ENCODE measurements at places on chromosomes 3 and 15.
A peak's percentile ranks its signal among the peaks of the same experiment; 100 is the strongest.

DNA sequence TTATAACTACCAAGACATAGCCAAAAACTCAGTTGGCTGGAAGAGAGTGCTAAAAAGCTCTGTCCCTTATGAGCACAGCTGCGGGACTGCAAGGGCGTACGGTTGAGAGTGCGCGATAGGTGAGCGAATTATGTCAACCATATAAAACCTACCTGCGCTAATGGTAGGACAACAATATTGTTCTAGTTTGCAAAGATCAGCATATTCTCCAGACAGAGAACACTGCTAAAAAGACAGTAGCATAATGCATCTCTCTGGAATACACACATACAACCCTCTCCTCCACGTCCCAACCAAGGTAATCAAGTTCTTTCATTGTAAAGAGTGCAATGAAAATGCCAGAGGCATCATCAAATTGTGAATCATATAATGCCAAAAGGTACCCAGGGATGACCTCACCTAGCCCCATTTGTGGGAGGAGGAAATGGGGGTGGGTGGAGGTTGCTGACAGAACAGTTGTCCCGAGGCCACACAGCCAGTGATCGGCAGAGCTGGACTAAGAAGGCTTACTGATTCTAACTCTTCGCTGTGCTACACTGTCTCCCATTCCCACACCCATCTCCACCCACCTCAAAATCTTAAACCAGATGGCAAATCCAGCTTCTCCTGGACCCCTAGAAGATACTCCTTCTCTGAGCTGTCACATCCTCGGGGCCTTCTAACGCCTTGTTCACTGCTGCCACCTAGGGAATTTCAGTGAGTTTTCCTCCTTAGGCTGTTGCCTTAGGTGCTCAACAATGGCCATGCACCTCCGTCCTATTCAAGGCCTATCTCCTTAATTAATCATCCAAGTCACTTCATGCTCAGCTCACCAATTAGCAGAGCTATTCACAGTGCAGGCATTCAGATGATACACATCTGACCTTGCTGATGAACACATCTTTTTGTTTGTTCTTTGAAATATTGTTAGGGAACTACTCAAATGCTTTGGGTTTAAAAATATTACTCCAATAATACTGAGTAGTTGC is 60.7 kb downstream of the RPL22L1 start:
- peak; percentile 28 for DNase-seq

DNA sequence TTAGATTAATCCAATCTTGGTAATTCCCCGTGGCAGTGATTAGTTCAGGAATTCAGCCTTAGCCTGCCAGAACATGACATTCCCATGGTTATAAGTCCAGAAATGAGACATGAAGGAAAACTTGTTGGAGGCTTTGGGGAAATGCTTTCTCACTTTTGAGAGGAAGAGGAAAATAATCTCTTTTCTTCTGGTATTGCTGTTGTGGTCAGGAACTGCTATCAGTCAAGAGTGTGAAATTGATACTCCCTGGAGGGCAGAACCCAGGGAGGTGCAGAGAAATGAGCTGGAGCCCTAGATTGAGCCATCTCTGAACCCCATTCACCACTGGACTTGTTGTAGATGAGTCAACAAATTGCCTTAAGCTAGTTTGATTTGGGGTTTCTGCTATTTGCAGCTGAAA is 38.6 kb upstream of the APH1B start:
- DNase-seq, result peak; percentile 46

DNA sequence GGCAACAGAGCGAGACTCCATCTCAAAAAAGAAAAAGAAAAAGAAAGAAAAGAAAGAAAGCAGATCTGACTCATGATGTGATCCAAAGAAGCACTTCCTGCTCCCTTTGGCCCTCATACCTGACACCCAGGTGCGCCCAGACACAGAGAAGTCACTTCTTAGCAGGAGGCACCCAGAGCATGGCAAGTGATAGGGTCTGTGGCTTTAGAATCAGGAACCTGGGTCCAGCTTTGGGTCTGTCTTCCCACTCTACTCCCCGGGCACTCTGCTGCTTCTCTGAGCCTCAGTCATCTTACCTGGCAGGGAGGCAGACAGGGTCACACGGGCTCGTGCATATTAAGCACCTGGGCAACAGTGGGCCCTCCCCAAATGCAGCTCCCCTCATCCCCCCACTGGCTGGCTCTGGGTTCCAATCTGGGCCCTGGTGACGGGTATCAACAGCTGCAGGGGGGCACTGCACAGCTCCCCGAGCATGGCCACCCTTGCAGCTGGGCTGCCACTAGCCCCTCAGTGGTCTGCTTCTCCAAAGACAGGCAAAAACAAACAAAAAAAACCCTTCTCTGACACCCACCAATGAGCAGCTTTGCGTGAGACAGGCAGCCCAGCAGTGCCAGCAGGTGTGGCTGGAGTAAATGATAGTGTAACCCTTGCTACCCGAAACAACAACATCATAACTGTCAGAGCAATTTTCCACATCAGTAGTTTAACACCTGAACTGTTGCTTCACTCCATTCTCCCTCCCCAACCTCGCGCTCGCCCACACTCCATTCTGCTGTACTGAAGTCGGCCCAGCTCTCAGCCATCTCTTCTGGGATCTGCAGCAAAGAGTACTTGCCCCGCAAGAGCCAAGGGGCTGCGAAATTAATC is 99.8 kb downstream of the MEGF11 start:
- no peak for DNase-seq

GRCh38 chr3:113601240-113601639 is 68.9 kb downstream of the SIDT1 start:
- no peak for DNase-seq

DNA sequence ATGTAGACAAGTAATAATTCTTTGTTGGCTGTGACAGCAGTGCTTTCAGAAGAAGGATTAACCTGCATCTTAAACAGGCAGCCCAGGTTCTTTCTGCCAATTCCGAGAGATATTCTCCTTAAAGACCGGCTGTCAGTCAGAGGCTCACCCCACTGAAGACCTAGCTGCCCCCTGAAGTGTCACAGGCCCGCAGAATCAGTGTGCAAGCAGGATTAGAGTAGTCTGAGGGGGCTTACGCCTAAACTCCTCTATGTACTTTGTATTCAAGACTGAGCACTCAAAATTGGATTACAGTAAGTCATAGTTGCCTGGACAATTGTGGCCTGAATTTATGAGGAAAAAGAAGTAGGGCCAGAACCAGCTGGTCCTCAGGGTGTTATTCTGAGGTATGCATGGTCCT is 342.9 kb downstream of the CLSTN2 start:
- DNase-seq, result no peak

DNA sequence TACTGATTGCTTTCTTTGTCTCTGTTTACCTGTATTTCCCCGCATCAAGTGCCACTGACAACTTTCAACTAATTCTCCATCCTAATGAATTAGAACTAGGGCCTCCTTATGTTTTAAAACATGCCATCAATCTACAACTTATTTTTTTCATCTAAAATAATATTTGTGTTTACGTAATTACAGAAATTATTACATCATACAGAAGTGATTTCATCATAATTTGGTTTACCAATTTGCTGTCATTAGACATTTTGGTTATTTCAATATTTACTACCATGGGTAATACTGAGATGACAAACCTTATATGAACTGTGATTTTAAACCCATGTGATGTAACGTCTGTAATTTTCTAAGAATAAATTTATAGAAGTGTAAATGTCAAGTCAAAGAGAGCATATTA is 468.0 kb upstream of the IL12A start:
- no peak for DNase-seq

- DNase-seq, result no peak
Observed at GRCh38 chr3:144272680-144273079, 301.1 kb downstream of the DIPK2A start.

DNA sequence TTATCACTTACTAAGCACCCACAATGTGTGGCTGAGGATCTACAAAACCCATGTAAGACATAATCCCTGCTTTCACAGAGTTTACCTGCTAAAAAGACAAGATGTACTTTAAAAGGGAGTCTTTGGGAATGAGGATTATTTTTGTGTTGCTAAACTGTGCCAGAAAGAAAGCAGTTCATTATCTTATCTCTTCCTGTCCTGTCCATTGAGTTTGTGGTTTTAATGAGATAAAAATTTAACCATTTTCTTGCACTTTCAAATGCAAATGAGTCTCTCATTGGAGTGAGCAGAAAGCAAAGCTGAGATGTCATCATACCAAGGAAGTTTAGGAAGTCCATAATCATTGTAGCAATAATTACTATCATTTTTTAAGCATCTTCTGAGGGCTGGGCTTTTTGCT is 231.2 kb upstream of the ADAMTS9 start:
- DNase-seq, result no peak

DNA sequence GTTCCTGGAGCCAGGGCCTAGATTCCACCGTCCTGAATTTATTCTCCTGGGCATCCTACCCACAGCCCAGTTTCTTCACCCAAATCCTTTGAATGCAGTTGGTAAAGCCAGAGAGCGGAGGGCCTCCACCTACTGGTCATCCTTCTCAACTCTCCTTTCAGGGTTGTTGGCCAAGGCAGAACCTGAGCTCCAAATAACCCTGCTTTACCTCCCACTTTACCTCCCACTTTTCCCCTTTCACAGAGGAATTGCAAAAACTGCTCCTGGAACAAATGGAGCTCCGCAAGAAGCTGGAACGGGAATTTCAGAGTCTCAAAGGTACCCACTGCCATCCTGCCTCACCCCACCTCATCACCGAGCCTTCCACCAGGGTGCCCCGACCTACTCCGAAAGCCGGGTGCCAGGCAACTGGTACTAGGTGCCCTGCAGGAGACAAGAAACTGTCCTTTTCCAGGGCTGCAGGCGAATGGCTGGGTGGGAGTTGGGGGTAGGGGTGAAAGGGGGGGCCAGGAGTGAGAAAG is 6.8 kb downstream of the SKOR1 start:
- no peak for DNase-seq

DNA sequence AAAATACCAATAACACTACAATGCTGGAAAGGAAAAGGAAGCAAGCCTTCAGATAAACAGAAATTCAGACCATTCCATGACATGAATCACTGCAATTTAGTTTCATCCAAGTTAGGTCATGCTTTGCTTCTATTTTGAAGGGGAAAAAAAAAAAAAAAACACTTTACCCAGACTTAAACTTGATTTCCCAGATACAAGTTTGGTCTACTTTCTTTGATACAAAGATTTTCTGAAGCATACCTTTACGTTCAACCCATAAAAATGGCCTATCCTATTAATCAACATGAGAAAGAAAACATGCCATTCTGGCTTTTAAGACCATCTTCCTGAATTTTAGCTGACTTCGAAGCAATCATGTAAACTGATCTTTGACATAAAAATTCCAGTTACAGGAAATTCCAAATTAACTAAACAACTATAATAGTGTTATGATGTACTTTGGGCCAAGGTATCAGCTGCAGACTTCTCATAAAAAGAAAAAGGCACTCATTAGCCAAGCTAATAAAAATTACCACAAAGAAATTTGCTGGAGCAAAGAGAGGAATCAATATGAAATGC is 12.6 kb downstream of the OSBPL10 start:
- peak; percentile 42 for DNase-seq

DNA sequence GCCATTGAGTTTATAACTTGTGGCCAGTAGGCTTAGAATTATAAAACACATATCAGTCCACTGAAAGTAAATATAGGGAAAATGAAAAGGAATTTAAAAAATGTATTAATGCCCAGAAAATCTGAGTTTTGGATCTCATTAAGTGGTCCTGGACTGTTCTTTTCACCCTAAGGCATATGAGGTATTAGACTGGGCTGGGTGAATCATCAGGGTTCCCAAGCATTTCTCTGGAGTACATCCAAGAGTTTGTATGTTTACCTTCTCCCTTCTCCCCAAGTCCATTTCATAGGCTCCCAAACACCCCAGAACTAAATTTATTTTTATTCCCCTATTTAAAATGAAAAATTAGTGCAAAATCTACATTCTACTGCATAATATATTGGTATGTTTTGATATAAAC is 31.9 kb upstream of the SPTSSB start:
- DNase-seq, result no peak

GRCh38 chr3:78041486-78041885 is 1001.6 kb downstream of the ROBO2 start:
- no peak for DNase-seq

DNA sequence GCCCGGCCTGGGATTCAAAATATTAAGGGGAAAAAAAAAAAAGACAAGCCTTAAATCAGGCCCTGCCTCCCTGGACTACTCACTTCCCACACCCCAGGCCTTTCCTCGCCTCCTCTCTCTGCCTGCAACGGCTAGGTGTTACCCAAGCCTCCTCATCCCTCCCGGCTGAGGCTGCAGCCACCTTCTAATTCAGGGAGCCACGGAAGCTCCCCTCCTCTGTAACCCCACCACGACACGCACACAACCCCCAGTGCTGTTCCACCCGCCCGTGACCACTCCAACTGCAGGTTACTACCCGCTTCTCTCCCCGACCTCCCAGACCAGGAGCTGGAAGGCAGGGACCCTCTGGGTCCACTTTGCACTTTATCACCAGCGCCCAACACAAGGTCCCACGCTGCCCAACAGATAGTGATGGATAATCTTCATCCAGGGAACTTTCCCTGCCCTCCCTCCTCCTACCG is 936 bp downstream of the KIF7 start:
- no peak for DNase-seq

DNA sequence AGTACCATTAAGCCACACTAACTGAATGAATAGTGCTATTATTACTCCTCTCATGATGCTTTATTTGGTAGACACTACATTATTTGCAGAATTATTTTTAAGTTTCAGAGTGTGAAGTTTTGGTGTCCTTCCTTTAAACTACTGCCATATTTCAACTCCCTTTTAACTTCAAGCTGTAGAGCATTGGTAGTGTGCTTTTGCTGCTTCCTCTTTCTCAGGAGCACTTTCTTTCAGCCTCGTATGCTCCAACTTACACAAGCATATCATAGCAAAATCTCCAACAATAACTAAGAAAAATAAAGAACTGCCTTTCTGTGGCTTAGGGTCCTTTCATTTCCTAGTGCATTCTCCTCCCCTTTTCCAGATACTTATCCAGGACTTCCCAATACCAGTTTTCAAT is 476.4 kb upstream of the AGTR1 start:
- no peak for DNase-seq

DNA sequence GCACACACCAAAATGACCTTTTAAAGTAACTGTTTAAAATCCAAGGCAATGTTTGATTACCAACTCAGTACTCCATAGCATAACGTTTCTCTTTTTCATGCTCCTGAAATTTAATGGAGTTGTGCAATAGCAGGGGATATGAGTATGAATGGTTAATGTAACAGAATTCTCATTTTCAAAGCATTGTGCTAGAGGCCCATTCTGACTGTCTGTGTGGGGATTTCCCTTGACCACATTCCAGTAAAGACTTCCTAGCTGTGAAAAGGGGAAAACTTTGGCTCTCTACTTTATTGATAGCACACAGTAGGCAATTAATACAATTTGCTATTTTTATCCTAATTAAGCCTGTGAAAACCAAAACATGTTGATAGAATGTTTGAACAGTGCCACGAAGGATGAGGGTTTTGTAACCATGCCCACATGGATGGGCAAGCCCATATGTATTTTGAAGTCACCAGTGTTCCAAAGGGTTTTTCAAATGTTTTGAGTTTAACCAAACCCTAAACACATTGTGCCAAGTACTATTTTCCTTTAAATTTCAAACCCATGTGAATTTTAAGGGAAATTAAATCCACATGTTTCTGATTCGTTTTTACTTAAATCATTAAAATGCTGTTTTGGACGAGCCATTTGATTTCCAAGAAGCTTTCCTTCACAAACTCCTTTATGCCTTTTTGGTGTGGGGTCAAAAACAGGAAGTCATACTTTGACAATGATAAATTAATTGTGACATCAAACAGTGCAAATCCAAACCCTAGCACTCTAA is 261.2 kb downstream of the SHOX2 start:
- DNase-seq, result peak; percentile 81
